RCC 7860 (cell line): ENCODE measurements at places on chromosomes 7 and 10.

DNA sequence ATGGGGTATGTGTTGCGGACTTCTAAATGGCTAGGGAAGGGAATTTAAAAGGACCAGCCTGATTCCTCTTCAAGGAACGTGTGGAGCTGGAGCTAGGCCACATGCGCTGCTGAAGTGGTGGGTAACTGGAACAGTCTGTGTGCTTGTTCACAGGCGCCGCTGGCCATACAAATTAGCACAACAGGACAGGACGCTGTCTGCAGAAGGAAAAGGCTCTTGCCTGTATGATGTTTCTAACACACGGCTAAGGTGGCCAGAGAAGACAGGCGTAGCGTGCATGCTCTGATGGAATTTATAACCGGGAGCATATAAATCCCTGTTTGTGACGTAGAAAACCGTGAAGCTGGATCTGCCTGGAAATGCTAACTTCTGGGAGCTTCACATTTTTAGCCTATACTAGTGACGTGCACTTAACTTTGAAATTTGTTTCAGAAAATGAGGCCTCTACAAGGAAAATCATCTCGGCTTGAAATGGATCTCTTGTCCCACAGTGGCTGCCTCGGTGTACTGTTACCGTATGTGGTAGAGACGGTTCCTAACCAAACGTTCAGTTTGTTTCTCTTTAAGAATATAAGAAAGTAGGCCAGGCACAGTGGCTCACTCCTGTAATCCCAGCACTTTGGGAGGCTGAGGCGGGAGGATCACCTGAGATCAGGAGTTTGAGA is 569.4 kb downstream of the PTPRN2 start:
- no peak for DNase-seq

GRCh38 chr10:4535521-4535920 is 290.5 kb upstream of the AKR1E2 start:
- no peak for DNase-seq

DNA sequence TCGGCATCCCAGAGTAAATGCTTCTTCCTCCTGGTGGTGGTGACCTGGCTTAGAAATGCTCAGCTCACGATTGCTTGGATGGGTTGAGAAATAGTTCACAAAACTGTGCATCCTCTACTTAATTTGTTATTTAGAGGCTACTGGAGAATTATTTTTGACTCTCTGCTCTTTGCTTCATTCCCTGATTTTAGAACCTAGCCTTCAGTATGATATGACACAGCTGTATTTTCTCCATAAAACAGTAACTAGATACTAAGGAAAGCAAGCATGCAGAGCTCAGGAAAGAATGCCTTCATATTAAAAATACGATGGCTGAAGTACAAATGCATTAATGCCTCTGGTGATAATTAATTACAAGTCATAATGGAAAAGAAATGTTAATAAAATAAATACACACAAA is 602.0 kb upstream of the COBL start:
- DNase-seq = no peak

GRCh38 chr10:123021517-123021916 is 12.7 kb downstream of the ACADSB start:
- DNase-seq = no peak
